NCI-H510A (cell line): ENCODE measurements at places on chromosomes 2 and 18.

DNA sequence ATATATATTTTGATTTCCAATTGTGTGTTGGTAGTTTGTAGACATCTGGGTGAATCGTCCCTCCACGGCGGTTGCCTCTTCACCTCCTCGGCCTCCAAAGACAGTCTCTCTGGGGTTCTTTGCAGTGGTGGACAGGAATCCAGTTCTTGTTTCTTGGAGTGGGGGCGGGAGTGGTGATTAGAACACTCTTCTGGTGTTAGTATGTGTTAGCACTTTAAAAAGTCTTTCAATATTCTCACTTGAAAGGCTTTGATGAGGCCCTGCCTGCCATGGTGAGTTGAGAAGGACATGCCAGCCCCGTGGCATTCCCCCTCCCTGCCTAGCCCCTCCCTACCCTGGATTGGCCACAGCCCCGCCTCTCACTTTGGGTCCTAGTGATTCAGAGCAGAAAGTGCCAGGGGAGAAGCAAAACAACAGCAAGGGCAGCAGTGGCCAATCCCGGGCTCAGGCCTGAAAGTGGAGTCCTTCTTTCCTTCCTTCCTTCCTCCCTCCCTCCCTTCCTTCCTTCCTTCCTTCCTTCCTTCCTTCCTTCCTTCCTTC is 316.8 kb upstream of the HS6ST1 start:
- no peak for DNase-seq

DNA sequence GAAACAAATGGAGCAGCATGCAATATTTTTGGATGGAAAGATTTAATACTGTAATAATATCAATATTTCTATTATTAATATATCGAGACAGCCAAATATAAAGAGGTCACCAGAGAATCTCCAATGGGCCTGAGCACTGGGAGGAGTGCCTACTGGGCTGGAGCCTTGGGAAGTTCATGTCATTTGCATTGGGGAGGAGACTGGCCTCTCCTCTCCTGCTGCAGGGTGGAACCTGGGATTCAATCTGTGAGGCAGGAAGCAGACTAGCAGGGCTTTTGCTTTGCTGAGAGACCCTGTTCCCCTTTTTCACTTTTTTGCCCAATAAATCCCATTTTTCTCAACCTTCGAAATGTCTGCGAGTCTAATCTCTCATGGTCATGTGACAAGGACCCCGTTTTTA is 390.6 kb upstream of the CYRIA start:
- DNase-seq: no peak

- peak; percentile 74 for DNase-seq
Measured at GRCh38 chr2:177763531-177764265, 308.9 kb downstream of the PDE11A start.

DNA sequence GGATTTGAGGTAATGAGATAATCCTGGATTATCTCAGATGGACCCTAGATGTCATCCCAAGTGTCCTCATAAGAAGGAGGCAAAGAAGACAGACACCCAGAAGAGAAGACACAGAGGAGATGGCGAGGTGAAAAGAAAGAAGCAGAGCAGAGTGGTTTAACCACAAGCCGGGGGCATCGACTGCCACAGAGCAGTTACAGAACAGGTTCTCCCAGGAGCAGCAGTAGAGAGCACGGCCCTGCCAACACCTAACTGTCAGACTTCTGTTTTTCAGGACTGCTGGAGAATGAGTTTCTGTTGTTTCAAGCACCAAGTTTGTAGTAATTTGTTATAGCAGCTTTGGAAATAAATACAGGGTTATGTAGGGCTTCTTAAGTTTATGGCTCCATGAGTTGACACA is 437.0 kb downstream of the THSD7B start:
- DNase-seq: peak; percentile 24

DNA sequence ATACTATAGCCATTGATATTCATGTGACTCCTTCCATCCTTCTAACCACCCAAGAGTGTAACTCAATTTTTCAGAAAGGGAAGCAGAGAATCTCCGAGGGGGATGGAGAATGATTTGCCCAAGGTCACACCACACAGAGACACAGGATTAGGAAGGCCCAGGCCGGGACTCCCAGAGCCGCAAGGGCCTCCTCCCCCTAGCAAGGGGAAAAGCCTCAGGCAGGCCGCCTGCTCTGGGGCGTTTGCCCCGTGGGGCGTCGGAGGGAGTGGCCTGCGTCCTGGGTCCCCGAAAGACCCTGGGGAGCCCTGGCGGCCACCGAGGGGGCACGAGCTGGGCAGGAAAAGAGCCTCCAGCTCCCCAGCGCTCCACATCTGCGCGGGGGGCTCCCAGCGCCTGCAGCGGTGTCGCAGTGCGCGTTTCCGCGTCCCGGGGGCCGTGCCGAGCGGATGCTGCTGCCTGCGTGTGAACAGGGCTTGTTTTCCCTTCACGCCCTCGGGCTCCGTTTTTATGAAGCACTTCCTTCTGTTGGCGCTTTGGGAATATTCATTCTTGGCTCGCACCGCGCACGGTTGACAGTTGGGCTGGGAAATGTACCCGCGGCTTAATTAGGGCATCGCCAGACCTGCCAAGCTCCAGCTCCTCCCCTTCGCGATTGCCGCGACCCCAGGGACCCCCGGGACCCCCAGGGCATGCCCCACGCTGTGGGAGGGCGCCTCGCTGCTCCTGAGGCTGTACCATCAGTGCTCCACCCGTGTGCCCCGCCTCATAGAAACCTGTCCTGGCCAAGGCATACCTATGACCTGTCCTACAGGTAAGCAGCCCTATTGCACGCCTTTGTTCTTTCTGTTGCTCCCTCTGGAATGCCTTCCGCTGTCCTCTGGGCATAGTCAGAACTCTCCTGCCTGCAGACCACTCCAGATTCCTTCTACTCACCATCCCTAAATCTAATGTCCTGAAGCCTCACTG is 158.9 kb upstream of the GLI2 start:
- DNase-seq: no peak

DNA sequence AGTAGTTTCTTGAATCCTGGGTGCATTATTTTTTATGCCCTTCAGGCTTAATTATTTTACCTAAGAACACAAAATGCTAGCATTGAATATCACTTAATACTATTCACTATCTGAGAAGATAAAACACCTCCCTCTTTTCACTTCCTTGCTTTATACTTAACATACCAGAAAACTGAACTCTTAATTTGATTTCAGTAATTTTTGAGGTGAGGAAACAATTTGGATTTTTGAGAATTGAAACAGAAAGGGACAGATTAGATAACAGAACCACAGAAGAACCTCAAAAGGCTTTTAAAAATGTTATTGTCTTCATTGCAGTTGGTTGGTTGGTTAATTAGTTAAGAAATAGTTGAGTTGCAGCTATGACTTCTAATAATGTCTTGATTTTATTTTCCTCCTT is 69.5 kb downstream of the GPD2 start:
- DNase-seq: no peak

DNA sequence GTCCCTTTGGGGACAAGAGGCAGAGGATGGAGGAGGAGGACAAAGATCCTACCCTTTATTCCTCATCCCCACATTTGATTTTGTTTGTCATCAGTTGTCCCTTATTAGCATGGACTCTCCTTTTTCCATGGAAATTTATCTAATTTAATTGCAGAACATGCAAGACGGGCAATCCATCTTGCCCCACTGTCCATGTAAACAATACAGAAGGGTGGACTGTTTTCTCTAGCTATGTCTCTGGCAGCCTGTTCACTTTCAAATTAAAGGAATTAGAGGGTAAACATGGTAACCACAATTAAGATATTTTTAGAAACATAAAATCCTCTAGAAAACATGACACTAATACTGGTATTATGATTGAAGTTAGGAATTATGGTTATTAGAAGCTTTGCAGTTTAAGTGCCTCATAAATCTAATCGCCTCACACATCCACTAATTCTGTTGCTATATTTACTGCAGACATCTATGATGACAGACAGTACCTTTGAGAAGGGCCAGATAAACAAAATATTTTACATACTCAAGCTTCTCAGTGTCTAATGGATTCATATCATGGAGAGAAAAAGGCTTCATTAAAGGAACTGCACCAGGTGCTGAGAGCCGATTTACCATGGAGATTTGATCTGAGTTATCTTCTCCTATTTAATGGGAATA is 215.5 kb downstream of the LNPK start:
- no peak for DNase-seq

GRCh38 chr2:3142961-3143571 is 234.6 kb downstream of the EIPR1 start:
- no peak for DNase-seq

DNA sequence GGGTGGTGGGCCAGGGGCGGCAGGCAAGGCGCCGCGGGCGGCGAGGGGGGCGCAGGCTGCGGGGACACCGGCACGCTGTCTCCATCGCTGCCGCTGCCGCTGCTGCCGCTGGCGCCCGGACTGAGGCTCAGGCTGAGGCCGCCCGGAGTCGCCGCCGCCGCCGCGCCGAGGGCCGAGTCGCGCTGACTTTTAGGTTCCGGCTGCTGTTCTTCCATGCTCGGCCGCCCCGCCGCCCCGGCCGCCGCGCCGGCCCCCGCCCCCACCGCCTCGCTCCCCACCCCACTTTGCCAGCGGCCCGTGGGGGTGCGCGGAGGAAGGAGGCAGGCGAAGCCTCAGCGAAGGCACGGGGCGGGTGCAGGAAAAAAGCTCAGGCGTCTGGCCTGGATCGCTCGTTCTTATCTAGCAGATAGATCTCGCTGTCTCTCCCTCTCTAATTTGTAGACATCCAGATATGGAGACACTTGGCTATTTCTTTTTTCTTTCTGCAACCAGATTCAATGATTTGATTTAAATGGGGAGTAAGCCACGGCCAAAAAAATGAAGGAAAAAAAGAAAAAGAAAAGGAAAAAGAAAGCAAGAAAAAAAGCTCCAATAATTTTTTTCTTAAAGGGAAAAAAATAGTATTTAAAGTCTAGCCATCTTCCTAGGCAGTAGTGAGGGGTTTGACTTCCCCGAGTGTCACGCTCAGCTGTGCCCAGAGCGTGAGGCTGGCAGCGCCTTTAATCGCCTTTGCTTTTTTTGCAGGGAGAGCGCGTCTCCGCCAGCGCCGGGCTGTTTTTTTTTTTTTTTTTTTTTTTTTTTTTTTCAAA is at the start of gene EN1:
Gene EN1 (minus strand): TSS at position 696 of the 809 bp plus-strand sequence. CDS start 481 bp downstream, at position 215.
- DNase-seq: no peak

DNA sequence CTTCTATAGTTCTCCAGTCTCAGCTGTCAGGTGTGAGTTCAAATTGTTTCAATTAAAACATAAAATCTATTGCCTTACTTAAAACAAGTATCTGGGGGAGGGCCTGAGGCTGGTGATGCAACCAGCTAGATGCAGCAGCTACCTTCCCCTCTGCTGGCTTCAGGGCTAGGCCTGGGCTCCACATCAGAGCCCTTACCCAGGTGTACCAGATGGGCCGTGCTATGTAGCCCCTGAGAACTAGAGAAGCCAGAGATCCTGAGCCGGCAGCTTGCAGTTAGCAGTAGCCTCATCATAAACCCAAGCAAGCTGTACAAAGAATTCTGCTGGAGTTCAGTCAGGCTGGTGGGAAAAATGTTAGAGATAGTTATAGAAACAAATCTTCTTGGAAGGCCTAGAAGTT is 97.7 kb upstream of the ACAA2 start:
- DNase-seq: no peak

DNA sequence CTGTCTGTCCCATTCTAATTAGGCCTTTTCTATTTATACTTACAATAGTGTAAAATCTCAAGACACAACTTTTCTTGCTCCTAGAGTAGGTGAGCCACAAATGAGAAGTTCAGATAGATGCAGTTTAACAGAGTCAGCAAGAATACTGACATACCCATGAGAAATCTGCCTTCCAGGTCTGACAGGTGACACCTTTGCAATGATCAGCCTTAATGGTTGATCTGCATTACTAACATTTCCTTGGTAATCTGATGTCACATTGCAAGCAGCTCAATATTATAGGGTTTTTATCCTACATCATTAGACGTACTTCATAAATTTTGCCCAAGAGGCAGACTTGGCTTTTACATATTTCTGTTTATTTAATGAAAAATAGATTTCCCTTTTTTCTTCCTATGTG is 359.3 kb upstream of the VWC2L start:
- no peak for DNase-seq

DNA sequence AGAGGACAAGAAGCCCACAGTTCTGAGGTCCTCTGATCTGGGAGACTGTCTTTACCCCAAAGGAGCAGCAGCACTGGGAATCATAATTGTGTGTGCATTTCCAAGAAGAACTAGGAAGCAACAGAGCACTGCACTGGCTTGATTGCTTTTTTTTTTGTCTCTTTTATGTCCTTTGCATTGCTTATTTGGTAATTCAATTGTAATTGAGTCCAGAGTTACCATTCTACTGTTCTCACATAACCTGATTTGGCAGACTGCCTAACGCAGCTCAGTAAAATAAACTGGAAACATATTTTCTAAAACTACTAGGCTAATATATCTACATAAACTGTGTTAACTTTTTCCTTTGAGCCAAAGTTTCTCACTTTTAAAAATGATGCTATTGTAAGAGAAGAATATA is 190.3 kb upstream of the SLC8A1 start:
- DNase-seq: no peak

DNA sequence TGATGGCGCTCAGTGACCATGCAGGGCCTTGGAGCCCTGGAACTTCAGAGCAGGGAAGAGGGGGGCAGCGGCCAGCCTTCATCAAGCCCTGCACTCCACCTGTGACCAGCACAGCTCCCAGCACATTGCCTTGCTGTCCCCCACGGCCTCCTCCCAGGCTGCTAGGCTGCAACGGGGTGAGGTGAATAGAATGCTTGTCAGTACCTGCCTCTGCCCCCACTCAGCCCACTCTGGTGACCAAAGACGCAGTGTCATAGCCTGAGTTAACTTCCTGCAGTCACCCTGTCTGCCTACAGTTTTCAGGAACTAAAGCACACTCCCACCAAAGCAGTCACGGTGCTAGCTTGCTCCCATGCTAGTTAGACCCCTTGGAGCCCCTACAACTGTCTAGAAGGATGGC is 72.1 kb downstream of the STPG4 start:
- no peak for DNase-seq

- DNase-seq: no peak
Measured at GRCh38 chr18:50154420-50154819, 40.5 kb downstream of the MYO5B start.

DNA sequence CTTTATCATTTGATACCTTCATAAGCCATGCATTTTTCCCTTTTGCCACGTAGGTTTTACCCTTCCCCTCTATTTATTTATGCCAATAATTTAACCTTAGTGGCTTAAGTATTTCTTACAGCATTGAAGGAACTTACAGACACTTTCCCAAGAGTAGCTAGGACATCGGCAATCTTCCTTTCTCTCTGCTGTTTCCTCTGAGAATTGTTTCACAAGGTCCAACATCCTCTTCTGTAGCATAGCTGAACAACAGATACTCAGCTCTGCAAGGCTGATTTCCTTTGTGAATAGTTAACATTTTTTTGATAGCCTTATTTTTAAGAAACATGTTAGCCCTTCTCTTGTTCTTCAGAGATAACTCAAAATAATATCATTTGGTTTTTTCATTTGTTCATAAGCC is 1.1 kb upstream of the GCA start:
- no peak for DNase-seq

- DNase-seq: no peak
Measured at GRCh38 chr2:96859099-96859649, 1.4 kb upstream of the ANKRD39 start.

GRCh38 chr2:120873958-120874887 is 138.6 kb downstream of the GLI2 start:
- DNase-seq: no peak
